Uterus (tissue), 4 donors: ENCODE measurements at places on chromosomes 7 and 10.
A peak's percentile ranks its signal among the peaks of the same experiment; 100 is the strongest.

DNA sequence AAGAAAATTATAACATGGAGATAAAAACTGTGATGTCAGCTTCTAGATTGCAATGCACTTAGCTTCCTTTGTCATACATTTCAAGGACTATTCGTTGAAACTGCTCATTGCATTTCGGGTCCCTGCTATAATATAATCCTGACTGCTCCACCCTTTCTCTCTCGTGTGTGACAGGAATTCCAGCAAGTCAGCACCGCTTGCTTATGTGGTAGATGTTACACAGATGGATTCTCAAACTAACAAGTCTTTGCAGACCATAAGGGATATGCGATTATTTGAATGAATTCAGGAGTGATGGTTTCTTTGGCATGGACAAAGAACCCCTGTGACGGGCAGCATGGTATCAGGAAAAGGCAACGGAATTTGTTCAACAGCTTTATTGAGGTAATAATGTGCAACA, 184.0 kb downstream of the GRID1 start:
- DNase-seq: no peak

DNA sequence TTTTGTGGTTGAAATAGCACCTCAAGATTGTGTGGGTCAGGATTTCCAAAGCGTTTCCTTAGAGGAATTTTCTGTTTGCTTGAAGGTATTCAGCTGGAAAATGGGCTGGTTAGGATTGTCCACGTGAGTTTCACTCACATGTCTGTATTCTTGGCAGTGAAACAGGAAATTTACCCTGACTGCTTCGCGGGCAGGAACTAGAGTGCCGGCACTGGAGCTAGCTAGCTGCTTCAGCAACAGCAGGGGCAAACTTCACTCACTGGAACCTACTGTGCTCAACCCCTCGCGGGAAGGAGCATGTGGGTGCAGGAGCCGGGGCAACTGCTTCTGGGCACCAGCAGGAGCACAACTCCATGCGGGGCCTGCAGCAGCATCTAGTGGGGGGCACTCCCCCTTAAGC, 38.0 kb upstream of the RTKN2 start:
- no peak for DNase-seq

DNA sequence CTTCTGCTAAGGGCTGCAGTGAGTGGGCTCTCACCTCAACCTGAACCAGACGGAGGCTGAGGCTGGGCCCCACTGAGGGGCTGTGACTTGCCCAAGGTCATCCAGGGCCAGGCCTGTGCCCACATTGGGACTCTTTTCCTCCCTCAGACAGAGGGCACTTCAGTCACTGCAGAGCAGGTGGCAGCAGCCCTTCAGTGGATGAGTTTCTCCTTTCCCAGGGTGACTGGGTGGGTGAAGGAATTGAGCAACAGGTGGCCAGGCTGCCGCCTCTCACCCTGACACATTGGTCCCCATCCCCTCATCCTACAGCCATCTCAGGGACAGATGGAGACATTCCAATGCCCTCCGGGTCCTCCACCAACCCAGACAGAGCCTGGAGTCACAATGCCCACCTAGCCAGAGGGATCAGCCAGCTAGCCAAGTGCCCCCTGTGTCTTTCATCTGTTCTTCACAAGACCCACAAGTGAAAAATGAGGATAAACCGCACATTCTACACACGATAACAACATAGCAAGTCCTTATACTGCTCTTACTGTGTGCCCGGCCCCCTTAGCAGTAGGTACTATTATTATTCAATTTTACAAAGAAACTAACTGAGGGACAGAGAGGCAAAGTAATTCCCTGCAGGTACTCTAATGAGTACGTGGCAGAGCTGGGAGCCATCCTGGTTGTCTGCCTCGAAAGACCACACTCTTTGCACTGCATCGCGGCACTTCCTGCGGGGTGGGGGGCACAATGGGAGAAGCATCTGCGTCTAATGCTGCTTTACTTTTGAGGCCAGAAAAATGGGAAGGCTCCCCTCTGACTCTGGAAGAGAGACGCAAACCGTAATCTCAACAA, 1.7 kb upstream of the SLC18A3 start:
- DNase-seq: no peak

DNA sequence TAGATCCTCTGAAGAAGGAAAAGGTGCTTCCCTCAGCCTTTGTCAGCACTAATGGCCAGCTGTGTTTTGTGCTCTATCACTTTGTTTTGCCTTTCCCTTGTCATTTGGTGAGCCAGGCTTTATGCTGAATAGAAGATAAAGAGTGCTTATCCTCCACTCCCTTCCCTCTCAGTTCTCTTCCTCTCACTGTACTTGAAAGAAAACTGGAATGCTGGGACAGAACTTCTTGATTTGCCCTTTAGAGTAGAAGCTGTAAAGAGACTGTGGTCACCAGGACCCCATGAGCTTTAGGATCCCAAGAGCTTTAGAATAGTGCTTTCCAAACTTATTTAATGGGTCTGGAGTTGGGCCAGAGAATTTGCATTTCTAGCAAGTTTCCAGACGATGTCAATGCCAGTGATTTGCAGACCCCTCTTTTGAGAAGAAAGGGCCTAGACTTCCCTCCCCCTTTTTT, 81.4 kb downstream of the LRRC4 start:
- no peak for DNase-seq

GRCh38 chr7:5428478-5429252, 5.0 kb upstream of the TNRC18 start:
- peak; percentile 77 for DNase-seq

DNA sequence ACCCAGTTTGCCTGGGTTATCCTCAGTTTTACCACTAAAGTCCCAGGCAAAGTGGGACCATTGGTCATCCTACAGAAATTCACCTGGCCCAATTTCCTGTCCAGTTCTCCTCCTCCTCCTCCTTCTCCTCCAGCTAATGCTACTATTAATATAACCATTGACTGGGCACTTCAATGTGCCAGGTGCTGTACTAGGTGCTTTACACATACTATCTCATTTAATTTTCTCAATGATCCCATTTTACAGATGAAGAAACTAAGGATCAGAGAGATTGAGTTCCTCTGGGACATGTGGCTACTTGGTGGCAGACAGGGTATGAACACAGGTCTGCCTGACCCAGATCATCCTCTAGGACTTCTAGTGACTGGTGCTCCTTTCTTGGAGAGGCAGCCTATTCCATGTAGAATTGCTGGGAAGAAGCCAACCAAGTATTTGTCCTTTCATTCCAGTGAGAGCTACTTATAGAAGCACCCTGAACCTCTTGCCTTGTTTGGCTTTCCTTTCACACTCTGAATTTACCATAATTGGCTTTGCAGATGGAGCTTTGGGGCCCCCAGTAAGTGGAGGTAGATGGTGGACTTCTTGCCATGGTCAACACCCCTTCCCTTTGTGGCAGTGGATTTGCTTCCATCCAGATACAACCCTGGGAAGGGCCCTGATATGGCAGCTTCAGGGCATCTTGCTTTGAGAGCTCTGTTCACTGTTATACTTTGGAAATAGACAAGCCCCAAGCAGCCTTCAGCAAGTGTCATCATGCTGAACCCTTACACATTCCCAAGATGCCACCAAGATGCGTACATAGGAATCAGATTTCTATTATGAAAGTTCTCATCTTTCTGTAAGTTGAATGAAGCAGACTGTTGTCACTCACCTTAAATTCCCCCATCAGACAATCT, 78.7 kb downstream of the MYOF start:
- no peak for DNase-seq

GRCh38 chr7:102836191-102836919, 76.4 kb upstream of the LRRC17 start:
- no peak for DNase-seq

DNA sequence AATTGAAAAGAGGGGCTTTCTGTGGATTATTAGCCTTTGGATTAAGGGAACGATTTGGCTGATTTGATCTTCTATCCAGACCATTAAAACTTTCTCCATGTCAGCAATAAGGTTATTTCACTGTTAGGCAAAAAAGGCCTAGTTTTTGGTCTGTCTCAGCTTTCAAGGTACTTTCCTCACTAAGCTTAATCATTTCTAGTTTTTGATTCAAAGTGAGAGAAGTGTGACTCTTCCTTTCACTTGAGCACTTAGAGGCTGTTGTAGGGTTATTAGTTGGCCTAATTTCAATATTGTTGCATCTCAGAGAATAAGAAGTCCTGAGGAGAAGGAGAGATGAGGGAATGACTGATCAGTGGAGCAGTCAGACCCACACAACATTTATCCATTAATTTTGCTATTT, 596.0 kb upstream of the TPK1 start:
- DNase-seq: no peak

- DNase-seq: no peak
Measured at GRCh38 chr10:28054228-28054860, 55.5 kb upstream of the ODAD2 start.

DNA sequence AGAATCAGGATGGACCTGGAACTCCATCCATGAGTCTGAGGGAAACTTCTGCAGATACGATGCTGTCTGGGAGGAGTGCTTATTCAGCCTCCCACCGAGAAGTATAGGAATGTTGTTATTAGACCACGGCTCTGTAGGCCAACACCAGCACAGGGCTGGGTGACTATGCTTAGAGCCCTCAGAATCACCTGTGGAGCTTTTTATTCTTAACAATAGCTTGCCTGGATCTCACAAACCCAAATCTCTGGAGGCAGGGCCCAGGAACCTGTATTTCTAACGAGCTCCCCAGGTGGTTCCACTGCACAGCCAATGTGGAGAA, 55.6 kb upstream of the ARID5B start:
- no peak for DNase-seq

DNA sequence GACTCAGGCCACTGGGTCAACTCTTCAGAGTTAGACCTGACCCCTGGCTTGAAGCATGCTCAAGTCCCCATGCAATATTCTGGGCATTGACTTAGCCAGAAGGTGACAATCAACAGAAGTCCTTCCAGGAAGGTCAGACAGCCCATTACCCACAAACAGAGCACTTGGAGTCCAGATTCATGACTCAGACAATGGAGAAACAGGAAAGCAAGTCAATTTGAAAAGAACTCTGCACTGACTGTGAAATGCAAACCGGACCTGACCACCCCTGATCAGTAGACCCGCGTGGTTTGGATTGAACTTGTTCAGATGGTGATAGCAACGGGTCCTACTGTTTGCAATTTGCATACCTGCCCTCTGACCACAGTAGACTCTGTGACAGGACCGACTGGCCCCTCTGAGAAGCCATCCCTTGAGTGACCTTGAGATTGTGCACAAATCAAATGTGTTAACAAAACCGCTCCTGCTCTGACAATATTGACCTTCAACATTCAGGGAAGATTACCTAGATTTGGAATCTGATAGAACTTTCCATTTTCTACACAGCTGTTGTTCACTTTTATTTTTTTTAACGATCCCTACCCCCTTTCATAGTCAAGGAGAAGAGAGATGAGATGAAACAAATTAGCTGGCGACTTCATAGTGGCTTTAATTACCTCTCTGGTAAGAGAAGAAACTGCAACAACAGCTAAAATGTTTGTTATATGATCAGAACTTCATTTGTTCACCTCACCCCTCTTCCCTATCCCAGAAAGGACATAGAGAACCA, 138.7 kb downstream of the NRP1 start:
- no peak for DNase-seq

DNA sequence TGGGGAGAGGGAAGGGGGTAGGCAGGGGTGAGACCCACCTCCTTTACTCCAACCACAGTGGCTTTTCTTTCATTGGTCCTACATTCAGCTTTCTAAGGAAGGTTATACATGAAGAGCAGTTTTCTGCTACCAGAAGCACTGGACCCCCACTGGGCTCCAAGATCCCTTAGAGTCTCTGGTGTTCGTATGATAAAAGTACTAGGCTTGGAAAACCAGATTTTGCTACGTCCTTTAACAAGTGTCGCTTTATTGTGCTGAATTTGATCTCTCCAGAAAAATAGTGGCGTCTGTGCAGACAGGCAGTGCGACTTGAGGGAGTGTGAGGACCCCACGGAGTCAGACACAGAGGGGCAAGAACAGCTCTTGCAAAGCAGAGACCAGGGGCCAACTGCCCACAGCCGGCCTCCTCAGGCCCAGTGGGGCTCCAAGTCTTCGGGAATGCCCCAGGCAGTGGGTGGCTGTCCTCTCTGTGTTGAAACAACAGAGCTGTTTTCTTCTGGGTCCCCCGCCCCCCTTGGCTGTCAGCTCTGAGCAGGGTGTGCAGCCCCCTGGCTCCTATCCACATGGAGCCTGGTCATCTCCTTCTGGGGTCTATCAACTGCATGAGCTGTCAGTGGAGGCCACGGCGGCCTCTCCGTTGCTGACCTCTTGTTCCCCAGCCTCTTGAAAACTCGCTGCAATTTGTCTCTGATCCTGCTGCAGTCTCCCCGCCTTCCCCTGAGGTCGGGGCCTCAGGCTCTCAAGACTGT, 333.2 kb downstream of the RPS24 start:
- peak; percentile 63 for DNase-seq

DNA sequence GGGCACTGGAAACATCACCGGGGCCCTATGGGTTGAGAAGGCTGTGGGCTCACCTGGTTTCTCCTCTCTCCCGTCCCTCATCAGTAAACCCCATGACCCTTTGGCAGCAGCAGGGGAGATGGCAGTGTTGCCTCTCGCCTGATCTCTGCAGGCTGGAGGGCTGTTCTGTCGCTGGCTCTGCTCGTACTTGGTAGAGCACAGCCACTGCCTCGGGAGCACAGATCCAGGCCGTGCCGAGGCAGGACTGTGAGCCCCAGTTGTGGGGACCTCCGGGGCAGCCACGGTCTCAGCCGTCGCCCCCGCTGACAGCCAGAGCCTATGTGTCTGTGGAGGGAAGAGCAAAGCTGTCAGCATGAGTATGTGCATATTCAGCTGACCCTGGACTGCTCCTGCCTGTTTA, 94.9 kb downstream of the PTPRE start:
- DNase-seq: no peak

- DNase-seq: no peak
Measured at GRCh38 chr10:62562101-62562500, 187.9 kb downstream of the ZNF365 start.

DNA sequence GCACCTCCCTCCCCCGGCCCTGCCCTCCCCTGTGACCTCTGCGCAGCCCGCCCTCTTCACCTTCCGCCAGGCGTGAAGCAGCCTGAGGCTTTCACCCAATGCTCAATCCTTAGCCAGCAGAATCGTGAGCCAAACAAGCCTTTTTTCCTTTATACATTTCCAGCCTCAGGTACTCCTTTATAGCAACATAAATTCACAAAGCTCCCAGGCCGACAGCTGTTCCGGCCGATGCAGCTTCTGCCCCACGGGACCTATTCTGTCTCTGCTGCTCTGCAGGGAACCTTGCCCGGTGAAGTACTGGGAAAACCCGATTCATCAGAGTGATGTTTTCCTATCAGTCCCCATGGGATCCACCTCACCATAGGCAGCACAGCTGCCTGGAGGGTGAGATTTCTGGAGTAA, 87.4 kb downstream of the CHST15 start:
- DNase-seq: no peak
